ENCODE measurements at places on chromosomes 5 and 9.

DNA sequence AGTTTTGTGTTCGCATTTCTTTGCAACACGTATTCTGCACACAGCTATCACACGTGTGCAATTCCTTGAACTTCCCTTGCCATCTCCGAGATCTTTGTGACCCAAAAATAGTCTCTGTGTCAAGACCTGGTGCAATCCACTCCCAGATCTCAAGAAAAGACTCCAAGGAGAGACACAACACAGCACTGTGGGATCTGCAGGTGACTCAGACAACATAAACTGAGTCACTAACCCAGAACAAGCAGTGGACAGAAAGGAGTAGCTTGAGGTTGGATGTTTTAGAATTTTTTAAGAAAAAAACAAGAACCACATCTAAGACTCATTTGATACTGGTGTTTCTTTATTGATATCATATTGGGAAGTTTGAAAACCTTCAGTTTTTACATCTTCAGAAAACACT, 396.9 kb downstream of the AGTPBP1 start:
- DNase-seq: no peak

DNA sequence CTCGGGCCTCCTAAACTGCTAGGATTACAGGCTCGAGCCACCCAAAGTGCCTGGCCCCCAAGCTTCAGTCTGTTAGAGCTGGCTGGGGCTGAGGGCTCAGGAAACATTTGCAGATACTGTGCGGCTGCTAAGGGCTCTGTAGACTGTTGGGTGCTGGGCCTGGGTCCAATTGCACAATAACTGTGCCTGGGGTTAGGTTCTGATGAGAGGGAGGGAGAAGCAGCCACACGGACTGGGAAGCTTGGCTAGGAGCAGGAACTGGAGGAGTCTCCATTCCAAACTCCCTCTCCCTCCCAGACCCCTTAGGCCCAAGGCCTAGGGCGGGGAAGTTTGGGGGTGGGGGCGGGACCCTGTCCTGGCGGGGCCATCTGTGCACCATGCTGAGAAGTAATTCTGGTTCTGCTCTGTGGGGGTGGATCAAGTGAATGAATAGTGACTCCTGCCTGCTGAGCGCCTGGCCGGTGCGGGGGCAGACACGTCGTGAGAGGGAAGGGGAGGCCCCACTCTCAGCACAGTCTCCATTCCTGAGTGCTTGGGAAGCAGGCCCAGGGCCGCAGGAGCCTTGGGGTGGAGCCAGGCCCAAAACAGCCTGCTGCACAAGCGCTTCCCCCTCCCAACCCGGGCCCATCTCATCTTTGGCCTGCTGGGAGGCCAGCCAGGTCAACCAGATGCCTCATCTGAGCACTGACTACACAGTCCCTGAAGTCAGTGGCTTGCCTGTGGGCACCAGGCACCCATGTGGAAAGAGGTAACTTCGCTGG, 1.5 kb downstream of the ASS1 start:
- no peak for DNase-seq

DNA sequence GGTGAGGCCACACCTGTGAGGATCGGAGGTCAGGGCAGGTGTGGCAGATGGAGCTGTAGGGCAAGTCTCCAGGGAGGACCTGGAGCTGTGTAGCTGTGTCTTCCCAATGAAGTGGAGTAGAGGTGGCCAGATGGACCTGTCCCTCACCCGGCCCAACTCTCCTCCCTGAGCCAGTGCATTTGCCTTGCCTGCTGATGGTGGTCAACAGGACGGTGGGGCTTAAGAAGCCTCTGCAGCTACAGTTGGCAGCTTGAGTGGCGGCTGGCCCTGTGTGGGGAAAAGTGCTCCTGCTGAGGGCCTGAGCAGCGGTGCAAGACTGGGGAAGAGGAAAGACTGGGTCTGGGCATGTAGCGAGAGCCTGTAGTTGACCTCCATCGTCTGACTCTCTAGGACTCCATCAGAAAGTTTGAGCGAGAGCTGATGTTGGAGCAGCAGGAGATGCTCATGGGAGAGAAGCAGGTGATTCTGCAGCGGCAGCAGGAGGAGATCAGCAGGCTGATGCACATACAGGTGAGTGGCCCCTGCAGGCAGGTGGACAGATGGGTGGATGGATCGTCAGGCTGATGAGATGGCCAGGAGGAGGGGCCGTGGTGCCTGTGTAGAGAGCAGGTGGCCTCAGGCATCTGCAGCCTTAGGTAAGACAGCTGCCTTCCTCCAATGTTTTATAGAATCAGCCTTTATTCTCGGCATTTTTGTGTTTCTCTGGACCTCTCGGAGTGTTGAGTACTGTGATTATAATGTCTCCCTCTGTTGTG, 24.9 kb downstream of the PITX1 start:
- DNase-seq: no peak

DNA sequence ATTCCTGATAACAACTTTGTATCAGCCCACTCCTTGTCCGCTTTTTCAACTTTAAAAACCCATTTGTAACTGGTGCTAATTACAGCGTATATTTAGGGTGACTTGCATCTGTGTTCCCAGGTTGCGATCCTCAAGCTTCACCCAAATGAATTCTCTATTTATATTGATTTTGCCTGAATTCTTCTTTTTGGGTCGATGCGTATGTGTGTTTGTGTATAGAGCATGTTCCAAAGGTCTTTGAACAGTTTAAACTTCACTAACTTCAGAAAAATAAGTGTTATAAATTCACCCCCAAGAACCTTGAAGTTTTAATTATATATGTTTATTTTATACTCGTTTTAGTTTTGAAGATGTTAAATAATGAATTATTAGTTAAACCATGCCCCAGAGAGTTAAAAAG, 16.1 kb upstream of the SPATA31D4 start:
- DNase-seq: no peak

DNA sequence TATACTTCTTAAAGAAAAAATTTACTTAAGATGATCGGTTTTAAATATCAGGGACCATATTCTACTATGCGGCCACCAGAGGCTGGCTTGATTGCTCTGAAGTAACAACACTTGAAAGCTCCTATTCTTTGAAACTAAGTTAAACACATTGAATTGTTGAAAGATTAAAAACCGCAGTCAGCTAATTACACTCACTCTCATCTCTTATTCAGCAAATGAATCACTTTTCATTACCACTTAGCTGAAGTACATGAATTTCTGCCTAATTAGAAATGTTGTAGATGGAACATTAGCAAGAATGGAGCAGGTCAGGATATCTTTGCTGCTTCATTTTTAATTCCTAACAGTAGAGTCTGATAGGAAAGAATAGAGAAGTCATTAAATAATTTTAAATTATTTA, 42.3 kb downstream of the LSM11 start:
- DNase-seq: no peak

DNA sequence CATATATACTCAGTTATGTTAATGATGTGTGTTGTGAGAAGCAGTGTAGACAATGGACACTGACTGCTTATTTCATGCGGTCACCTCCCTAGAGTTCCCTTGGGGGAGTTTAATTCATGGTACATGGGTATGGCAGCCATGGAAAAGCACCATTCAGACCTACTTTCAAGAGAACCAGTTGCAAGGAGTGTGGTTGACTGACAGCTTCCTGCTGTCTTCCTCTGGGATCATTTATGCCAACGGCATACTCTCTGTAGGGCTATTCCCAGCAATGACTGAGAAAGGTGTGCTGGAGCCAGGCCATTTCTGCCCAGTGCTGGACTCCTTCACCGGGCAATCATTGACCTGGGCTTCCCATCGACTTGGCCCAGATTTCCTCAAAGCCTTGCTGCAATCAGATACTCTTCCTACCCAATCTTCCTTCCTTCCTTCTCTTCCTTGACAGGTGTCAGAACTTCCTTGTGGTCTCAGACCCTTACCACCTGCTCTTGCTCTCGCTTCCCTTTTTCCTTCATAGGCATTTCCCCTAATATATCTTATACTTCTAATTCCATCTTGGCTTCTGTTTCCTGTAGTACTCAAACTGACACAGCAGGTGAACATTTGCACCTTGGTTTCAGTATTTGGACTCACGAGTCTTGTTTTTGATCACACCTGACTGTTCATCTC, 3.4 kb upstream of the CLINT1 start:
- DNase-seq: no peak

GRCh38 chr5:74889523-74890105, 23.4 kb upstream of the FAM169A start:
- no peak for DNase-seq

- no peak for DNase-seq
Measured at GRCh38 chr5:64201996-64202395, 36.4 kb downstream of the RNF180 start.

DNA sequence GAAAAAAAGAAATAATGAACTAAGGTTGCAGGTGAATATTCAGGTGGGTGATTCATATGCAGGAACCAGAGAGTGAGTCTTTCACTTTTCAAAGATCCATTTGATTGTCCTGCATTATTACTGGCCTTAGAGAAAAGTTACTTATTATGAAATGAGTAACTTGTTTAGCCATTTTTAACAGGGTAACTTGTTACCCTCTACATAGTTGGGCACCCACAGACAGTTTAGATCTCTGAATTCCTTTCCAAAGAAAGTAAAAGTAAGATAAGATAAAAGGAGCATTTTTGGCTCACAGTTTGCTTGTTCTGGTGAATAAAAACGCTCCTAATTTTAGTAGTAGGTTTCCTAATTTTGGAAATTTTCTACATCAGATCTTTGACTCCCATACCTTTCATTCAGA, 54.1 kb upstream of the DAB2 start:
- DNase-seq: no peak

GRCh38 chr5:172701291-172701656, 60.2 kb downstream of the NEURL1B start:
- no peak for DNase-seq

- no peak for DNase-seq
Measured at GRCh38 chr5:123718238-123718637, 206.3 kb downstream of the CSNK1G3 start.

DNA sequence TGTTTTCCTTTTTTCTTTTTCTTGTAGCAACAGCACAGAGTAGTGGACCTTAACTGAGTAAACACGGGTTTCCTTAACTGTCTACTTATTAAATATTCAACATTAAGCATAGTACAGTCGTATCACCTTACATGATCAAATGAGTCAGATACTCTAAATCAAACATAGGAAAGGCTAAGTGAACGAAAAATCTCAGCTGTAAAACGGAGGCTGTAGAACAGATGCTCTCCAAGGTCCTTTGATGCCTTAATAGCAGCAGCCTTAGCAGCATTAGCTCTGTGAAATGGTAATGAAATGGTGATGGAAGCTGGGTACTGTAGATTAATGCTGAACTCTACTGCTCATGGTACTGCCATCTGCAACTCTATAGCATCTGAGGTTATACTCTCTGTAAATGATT, 1433.3 kb upstream of the C9orf72 start:
- no peak for DNase-seq

DNA sequence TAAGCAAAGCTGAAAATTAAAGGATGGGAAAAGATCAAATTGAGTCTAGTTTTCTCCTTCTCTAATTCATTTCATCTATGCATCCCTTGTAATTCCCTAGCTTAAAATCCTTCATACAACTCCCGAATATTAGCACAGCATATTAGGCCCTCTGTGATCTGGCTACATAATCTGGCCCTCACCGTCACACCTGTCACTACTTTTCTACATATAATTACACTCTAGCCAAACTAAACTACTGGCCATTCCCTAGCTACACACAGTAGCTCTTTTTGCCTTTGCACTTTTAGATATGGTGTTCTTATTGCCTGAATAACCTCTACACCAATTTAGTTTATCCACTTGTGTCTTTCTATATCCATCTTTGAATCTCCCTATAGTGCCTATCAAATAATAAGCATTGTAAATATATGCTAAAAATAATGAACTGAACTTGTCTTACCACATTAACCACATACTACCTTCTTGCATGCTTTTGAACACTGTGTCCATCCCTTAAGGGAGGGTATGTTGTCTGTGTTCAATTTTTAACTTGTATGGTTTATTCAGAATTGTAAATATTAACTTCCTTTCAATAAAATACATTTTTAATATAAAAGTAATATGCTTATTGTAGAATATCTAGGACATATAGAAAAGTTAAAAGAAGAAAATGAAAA, 15.9 kb downstream of the RANBP6 start:
- DNase-seq: no peak

Data from urothelium cell line (cell line).